ENCODE measurements at places on chromosomes 6 and 20.

- DNase-seq: no peak
These were observed 55.1 kb downstream of the CEBPB start for GRCh38 chr20:50245498-50246366.

- no peak for DNase-seq
These were observed 228.0 kb downstream of the ZNF217 start for GRCh38 chr20:53365539-53366075.

DNA sequence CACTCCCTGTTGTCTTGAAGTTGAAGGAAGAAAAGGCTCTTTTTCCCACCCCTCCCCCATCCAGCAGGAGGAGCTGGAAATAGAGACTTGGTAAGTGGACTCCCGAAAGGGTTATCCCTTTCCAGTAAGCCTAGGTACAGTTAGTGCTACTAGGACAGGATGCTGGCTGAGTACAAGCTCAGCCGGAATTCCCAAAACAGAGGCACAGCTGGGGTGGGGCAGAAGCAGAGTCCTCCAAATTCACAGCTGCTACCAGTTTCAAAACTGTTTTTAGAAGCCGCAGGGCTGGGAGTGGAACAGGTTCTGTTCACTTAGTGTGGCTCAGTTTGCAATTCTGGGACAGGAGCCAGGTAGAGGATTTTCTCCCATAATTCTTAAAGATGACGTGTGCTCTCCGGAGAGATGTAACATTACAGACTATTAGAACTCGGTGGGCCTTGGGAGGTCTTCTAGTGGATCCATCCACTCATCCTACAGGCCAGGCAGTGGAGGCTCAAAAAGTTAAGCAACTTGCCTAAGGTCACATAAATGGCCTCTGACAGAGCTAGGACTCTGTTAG is 19.0 kb upstream of the UTRN start:
- DNase-seq: no peak

DNA sequence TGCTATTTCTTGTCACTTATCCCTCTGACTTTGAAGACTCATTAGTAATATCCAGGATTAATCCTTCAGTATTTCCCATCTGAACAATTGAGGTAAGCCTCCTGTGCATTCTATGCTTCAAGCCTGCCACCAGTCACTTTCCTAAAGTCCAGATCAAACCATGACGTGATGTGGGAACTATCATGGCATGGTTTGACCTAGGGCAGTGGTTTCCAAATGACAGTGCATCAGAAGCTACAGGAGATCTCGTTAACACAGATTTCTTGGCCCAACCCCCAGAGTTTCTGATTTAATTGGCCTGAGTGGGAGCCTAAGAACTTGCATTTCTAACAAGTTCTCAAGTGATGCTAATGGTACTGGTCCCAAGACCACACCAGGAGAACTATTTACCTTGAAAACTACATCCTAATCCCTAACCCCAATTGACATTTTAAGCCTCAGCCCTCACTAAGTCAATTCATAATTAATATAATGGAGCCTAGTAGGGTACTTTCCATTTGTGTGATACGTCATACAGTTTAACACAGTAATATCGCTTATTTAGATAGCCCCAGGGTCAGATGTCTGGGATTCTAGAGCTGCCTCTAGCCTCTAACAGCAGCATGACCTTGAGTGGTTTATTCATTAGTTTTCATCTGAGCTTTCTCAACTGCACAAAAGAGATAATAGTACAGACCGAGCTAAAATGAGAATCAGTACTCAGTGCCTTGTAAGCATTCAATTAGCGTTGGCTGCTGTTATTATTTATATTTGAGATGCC is 907.6 kb downstream of the TFAP2A start:
- no peak for DNase-seq

DNA sequence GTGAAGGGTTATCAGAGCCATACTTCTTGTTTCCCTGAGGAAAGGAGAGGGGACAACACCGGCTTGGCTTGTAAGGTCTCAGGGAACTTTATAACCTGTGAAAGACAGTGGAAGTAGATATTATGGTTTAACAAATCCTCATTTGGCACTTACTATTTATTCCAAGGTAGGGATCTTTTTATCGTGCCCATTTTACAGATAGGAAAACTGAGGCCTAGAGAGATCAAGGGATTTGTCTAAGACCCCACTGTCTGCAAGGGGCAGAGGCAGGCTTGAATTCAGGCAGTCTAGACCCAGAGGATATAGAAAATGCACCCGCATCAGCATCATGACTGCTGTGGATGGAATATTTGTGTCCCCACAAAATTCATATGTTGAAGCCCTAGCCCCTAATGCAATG is 118.4 kb upstream of the CST7 start:
- no peak for DNase-seq

GRCh38 chr6:85462673-85463072 is 12.8 kb downstream of the NT5E start:
- DNase-seq: no peak

DNA sequence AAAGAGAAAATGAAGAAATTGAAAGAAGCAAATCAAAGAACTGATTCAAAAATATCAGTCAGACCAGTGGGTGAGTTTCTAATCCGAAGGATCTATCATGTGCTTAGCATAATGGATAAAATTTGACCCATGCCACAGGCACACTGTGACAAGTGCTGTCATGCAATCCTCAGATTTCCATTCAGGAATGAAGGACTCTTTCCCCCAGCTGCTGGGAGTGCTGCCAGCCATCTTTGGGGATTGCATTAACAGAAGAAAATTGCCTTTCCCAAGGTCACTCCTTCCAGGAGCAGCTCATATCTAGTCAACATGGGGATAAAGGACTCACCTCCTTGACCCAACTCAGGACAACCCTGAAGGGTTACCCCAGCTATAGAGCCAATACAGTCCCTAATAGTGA is 316.7 kb upstream of the TBX18 start:
- DNase-seq: no peak

GRCh38 chr6:17169291-17169690 is 67.4 kb downstream of the STMND1 start:
- no peak for DNase-seq

DNA sequence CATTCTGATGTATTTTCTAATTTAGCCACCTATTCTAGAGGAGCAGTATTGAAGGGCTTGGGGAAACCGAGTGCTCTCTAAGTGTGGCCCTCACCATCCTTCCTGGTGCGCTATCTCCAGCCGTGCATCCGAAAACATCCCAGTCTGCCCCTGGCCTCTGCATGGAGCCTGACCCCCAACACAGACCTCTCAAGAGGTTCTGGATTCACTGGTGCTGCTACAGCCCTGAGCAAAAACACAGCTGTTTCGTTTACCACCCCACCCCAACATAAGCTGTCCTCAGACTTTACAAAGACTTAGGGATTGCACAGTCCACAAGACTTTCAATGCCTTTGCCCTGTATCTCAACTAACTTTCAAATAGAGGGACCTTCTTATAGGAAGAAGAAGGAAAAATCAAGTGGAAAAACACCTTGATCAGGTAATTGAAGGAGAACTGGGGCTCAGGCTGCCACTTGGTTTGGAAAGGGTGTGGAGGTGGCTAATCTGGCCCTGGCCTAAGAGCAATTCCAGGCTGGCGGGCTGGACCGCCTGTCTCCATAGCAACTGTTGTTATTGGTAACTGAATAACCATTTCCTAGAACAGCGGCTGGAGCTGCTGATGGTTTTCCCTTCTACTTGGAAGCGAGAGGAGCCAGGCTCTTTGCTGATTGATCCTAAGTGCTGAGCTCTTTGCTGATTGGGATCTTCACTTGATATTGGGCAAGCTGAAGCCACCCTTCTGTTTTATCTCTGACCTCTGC is 90.2 kb upstream of the TOX2 start:
- DNase-seq: no peak

- no peak for DNase-seq
These were observed 45.3 kb upstream of the RAB32 start for GRCh38 chr6:146498309-146498708.

- peak; percentile 30 for DNase-seq
These were observed 21.6 kb downstream of the NAPB start for GRCh38 chr20:23399568-23400241.

DNA sequence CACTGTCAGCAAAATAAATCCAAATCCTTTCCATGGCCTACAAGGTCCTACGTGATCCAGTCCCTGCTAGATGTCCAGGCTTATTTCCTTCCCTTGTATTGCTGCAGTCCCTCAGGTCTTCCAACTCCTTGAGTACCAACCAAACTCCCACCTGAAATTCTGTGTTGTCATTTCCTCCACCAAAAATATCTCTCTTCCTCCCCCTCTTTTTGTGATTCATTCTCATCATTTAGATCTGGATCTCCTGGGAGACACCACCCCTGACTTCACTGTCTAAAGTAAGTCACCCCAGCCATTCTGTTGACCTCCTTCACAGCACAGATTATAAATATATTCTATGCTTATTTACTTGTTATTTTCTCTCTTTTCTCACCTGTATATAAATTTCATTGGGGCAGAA is 9.0 kb upstream of the LOC128125822 start:
- DNase-seq: no peak

GRCh38 chr20:1871807-1872458 is 23.3 kb upstream of the SIRPA start:
- DNase-seq: no peak

GRCh38 chr20:38135271-38135650 is 29.8 kb downstream of the TGM2 start:
- DNase-seq: no peak

DNA sequence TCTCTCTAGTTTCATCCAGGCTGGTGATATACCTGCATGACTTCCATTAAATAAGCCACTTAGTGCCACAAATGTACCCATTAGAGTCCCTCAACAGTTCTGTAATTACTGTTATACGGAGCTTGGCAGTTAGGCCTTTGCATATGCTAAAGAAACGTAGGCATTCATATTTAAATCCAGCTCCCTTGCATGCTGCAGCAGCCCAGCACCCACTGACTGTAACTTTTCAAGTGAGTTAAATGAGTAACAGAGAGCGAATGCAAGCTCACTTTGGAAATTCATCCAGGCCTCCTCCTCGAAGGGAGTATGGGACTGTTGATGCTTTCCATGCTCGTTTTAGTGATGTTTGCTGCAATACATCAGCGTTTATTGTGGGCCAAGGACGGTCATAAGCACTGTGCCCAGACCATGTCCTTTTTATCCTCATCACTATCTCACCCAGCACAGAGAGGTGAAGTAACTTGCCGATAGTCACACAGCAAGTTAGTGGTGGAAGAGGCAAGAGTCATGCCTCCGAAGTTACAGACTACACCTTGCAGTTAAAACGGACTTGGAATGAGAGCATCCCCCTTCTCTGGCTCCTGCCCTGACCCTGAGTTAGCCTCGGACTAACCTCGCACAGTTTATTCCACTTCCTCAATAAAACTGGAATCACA is 179.4 kb upstream of the PDE10A start:
- DNase-seq: no peak

DNA sequence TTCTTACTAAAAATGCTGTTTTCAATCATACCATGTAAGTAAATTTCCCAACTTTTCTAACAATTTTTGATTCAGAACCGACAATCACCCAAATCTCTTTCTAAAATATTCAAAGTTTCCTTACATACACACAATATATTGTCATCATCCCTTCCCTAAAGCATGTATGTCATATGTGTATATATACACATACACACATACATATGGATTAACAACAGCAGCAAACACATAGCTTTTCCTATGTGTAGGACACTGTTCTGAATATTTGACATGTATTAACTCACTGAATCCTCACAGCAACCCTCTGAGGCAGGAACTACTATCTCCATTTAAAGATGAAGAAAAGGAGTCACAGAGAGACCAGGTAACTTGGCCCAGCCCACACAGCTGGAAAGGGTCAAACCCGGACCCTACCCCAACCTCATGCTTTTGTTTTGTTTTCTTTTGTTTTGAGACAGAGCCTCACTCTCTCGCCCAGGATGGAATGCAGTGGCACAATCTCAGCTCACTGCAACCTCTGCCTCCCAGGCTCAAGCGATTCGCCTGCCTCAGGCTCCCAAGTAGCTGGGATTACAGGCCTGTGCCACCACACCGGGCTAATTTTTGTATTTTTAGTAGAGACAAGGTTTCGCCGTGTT is 7.2 kb downstream of the FYN start:
- DNase-seq: no peak
